ENCODE measurements at places on chromosomes 13 and 19.

DNA sequence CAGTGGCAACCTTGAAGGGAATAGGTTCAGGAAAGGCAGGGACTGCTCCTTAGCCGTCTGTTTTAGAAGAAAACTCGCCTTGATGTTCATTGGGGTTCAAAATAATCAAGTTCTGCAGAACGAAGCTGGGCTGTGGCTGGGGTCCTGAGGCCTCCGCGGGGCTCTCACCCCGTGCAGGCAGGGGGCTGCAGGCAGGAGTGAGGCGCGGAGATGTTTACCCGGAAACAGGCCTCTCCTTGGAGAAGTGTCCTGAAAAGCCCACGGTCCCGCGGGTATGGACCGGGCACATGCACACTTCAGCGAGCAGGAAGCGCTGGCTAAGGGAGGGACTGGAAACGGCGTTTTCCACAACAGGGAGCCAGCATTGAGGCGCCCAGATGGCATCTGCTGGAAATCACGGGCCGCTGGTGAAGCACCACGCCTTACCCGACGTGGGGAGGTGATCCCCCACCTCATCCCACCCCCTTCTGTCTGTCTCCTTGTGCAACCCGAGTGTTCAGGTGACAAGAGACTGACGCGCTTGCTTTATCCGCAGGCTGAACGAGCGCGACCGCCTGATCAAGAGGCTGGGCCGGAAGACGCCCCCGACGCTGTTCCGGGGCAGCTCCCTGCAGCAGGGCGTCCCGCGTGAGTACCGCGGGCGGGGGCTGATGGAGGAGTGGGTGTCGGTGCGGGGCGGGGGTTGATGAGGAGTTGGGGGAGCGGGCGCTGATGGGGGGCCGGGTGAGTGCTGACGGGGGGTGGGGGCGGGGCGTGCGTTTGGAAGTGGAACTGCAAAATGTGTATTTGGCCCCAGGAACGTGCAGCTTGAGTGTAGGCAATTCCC lies 39.6 kb downstream of the SHISA2 start:
- no peak for DNase-seq

DNA sequence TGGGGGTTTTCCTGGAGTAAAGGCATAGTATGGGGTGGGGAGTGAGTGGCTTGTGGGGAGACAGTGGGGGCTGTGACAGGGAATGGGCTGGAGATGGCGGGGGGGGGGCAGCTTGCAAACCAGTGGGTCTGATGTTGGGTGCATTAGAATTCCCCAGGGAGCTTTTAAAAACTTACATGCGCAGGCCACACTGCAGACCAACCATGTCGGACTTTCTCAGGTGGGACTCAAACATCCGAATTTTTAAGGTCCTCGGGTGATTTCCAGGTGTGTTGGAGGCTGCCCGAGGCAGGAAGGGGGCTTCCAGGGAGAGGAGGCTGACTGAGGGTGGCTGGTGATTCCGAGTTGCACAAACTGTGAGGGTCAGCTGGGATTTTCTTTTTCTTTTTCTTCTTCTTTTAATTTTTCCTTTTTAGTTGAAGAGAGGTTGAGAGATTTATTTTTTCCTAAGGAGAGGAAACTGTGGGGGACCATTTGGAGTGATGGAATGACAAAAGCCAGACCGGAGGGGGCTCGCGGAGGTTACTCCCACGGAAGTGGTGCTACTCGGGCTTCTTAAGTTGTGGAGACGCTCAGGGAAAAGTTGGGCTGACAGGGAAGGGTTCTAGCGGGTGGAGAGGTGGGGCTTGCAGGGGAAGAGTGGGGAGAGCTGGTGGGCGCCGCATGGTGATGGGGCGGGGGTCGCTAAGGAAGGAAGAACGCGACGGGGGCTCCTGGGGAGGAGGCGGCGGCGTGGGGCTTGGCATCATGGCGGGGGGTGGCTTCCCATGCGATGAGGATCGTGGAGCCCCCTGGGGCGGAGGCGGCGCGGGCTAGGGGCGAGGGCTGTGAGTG lies 997 bp upstream of the CACNG8 start:
- no peak for DNase-seq

- DNase-seq, result no peak
Measured at GRCh38 chr13:83515268-83516015, 366.8 kb downstream of the SLITRK1 start.

GRCh38 chr19:5417495-5418436 lies 37.5 kb upstream of the ZNRF4 start:
- DNase-seq, result no peak

DNA sequence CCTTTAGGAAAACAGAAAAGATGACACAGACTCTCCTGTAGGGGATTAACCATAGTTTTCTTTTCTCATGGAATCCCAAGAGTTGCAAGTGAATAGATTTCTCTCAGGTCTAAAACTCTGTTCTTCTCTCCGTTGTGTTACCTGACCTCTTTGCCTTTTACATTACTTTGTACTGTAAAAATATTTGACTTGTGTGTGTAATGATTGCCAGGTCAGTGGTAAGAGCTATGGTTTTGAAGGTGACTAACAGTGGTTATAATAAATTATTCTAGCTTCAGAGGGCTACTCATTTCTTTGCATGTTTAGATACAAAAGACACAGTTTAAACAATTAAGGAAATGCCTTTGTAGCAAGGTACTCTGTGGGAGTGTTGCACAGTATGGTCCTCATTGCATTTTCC lies 23.0 kb upstream of the PSG2 start:
- no peak for DNase-seq

DNA sequence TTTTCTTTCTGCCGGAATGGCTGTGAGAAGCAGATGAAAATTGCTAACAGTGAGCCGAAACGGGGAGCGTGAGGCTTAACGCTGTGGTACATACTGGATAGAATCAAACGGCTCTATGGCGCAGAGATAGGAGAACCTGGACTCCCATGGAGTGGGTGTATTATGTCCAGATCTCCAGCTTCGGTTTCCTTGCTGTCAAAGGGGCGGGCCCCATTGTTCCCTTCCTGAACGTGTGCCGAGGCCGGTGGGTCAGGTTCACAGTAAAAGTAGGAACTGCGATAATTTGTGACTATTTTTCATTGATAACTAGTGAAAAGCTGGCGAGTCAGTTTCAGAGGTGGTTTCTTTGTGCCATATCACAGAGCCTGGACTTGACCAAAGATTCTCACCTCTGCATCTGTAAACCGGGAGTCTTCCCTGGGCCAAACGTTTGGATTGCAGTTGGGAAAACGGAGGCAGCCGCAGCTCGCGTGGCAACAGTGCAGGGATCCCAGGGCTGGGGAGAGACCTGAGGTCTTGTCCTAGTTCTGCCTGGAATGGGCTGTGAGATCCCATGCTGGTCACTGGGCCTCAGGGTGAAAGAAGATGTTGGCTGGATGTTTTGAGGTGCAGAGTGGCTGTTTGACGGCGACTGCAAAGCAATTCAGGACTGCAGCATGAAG lies 752 bp downstream of the RPL18A start:
- DNase-seq, result no peak

DNA sequence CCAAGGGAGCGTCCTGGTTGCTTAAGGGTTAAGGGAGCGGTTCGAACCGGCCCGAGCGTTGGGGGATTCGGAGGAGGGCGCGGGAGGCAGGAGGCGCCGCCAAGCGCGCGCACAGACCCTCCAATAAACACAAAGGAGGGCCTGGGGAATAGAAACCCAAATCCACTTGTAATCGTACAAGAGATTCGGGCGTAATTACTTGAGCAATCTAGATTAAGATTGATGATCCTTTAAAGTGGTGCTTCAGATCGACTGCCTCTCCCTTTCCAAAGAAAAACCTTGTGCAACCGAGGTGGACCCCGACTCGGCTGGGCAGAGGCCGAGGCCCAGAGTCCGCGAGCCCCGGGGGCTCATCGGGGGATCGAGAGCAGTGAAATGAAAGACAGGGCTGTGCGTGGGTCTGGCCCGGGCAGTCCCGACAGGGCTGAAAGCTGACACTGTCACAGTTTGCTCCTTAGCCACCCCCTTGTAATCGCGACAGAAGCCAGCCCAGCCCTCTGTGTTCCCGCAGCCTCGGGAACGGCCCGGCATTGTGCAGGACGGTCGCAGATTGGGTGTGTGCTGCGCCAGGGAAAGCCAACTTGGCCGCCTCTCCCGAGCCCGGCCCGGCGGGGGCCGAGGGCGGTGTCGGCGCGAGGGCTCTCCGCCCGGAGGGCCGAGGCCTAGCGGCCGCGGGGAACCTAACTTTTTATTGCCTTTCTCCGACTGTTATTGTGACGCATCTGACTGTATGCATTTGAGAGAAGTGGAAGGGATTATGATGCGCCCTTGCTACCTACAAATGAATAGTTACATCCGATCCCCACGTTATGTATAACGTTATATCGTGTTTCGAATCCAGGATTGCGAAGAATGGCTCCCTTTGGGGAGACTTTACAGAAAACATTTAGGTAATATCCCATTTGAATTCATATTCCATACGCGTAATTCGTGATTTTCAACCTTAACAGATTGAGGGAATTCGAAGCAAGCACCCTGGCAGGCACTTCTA lies 5.5 kb downstream of the MAB21L1 start:
- peak; percentile 84 for DNase-seq

DNA sequence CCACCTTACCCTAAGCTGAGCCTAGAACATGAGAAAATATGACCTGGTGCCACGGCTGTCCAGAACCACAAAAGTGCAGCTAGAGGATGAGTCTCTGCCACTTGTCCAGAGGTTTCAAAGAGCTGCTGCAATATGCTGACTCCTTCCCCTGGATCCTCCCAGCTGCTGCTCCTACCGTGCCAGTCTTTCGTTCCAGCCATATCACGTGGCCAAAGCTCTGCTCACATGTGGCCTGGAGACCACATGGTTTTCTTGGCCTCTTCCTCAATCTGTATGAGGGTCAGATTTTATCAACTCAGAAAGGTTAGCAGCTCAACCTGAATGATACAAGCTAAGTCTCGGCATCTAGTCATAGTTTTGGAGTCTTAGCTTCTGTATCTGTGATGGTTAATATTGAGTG lies 3.2 kb upstream of the SACS start:
- no peak for DNase-seq

- DNase-seq, result no peak
Measured at GRCh38 chr13:91491980-91492379, 93.6 kb downstream of the GPC5 start.
